Activated CD4-positive, alpha-beta T cell treated with anti-CD3 and anti-CD28 coated beads, Interleukin-2, amount 10 ng/mL, durations not matched to agents 7 days and 5 days (primary cell): ENCODE measurements at places on chromosomes 13 and 19. TPM values are rescaled to one million over a fixed set of nuclear protein-coding genes. Genes with fewer than 3 reads are reported as not detected.
A peak's percentile ranks its signal among the peaks of the same experiment; 100 is the strongest.

The MBNL2 gene
- total RNA-seq: 15.5 TPM

- H3K4me1 ChIP-seq: no peaks in the 10 kb centered on the region
- no peak overlapping the region for H3K4me3 ChIP-seq
- DNase-seq: no peak
- H3K27me3 ChIP-seq: no peaks in the 10 kb centered on the region
Observed at GRCh38 chr13:32212421-32212820, 102.7 kb downstream of the ZAR1L start.

DNA sequence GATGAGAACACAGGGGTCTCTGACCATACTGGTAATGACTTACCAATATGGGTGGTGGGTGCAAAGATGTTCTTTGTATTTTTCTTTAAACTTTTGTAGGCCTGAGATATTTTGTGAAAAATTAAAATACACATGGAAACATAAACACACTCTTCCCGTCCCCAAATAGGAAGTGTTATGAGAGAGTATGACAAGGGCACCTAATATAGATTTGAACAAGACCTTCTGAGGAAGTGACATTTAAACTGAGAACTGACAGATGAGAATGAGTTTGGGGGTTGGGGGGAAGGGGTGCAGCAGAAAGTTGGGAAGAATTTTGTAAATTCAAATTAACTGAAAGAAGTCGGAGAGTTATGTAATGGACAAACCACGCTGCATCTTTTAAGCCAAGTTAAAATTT, 224.2 kb downstream of the RGCC start:
- no peak overlapping the region for H3K27ac ChIP-seq
- peaks cover 32% of the 10 kb centered on the region for H3K36me3 ChIP-seq
- no peaks in the 10 kb centered on the region for H3K27me3 ChIP-seq
- no peaks in the 10 kb centered on the region for H3K4me1 ChIP-seq

The TRPC4 gene
- total RNA-seq: not detected

- no peaks in the 10 kb centered on the region for H3K36me3 ChIP-seq
- no peaks in the 10 kb centered on the region for H3K4me1 ChIP-seq
- H3K27me3 ChIP-seq: no peaks in the 10 kb centered on the region
- H3K4me3 ChIP-seq: no peak overlapping the region
- no peak for DNase-seq
Observed at GRCh38 chr13:76164290-76164689, 528.2 kb downstream of the LMO7 start.

DNA sequence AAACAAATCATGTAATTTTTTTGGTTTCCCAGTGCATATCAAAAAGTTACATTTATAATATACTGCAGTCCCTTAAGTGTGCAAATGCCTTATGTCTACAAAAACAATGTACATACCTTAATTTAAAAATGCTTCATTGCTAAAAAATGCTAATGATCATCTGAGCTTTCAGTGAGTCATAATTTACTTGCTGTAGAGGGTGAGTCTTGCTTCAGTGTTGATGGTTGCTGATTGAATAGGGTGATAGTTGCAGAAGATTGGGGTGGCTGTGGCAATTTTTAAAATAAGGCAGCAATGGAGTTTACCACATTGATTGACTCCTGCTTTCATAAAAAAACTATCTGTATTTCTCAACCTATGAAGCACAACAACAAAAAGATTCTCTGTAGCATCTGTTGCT, 613.9 kb downstream of the TBC1D4 start:
- H3K36me3 ChIP-seq: no peaks in the 10 kb centered on the region
- no peaks in the 10 kb centered on the region for H3K27me3 ChIP-seq
- H3K4me1 ChIP-seq: no peaks in the 10 kb centered on the region
- H3K27ac ChIP-seq: no peak overlapping the region
- DNase-seq: no peak

DNA sequence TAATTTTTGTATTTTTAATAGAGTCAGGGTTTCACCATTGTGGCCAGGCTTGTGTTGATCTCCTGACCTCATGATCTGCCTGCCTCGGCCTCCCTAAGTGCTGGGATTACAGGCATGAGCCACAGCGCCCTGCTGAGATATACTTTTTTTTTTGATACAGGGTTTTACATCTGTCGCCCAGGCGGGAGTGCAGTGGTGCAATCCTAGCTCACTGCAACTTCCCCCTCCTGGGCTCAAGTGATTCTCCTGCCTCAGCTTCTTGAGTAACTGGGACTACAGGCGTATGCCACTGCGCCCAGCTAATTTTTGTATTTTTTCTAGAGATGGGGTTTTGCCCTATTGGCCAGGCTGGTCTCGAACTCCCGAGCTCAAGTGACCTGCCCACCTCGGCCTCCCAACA, 2.0 kb downstream of the COLGALT1 start:
- H3K27ac ChIP-seq: no peak overlapping the region
- peak overlapping the region; percentile 82 for H3K4me3 ChIP-seq
- peaks cover 22% of the 10 kb centered on the region for H3K4me1 ChIP-seq
- H3K36me3 ChIP-seq: peaks cover 29% of the 10 kb centered on the region
- H3K27me3 ChIP-seq: no peaks in the 10 kb centered on the region

GRCh38 chr13:39533651-39534150, 69.3 kb downstream of the LHFPL6 start:
- H3K4me3 ChIP-seq: no peak overlapping the region
- H3K27ac ChIP-seq: no peak overlapping the region
- H3K27me3 ChIP-seq: peaks cover 15% of the 10 kb centered on the region

The ZNF562 gene
- total RNA-seq: 19.7 TPM

DNA sequence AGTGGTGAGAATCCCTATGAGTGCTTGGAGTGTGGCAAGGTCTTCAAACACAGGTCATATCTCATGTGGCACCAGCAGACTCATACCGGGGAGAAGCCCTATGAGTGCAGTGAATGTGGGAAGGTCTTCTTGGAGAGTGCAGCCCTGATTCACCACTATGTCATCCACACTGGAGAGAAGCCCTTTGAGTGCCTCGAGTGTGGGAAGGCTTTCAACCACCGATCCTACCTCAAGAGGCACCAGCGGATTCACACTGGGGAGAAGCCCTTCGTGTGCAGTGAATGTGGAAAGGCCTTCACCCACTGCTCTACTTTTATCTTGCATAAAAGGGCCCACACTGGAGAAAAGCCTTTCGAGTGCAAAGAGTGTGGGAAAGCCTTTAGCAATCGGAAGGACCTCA, 18.7 kb upstream of the AURKC start:
- no peaks in the 10 kb centered on the region for H3K27me3 ChIP-seq
- no peak overlapping the region for H3K27ac ChIP-seq
- H3K4me1 ChIP-seq: no peaks in the 10 kb centered on the region
- H3K4me3 ChIP-seq: no peak overlapping the region

DNA sequence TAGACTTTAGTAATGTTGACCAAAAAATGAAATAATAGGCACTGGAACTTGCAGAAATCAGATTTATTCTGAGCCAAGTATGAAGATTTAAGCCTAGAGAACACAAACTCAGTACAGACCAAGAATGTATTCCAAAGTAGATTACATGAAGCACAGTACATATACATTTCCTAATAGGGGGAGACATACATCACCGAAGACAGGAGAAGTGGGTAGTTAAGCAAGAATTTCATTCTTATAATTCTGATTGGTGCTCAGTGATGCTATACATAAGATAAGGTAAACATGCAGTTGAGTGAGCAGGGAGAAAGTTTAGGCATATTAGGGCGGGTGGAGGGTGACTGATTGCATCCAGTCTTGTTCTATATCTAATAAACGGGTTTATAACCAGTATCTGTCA, 2218.8 kb downstream of the PCDH9 start:
- H3K36me3 ChIP-seq: no peaks in the 10 kb centered on the region
- H3K27ac ChIP-seq: no peak overlapping the region
- no peak for DNase-seq
- no peaks in the 10 kb centered on the region for H3K4me1 ChIP-seq
- no peak overlapping the region for H3K4me3 ChIP-seq

GRCh38 chr19:23116802-23117571, at the start of gene ZNF730:
TSS of gene ZNF730 (plus strand) at chr19:23117025. CDS start at chr19:23117174, 149 bp downstream.
- H3K27me3 ChIP-seq: no peaks in the 10 kb centered on the region
- peaks cover 3% of the 10 kb centered on the region for H3K4me1 ChIP-seq
- peaks cover 15% of the 10 kb centered on the region for H3K36me3 ChIP-seq
- DNase-seq: peak; percentile 82
- H3K27ac ChIP-seq: peak within 1 kb of the TSS; percentile 87
- H3K4me3 ChIP-seq: peak within 1 kb of the TSS; percentile 74

The CEBPA gene
- total RNA-seq: 0.10 TPM

DNA sequence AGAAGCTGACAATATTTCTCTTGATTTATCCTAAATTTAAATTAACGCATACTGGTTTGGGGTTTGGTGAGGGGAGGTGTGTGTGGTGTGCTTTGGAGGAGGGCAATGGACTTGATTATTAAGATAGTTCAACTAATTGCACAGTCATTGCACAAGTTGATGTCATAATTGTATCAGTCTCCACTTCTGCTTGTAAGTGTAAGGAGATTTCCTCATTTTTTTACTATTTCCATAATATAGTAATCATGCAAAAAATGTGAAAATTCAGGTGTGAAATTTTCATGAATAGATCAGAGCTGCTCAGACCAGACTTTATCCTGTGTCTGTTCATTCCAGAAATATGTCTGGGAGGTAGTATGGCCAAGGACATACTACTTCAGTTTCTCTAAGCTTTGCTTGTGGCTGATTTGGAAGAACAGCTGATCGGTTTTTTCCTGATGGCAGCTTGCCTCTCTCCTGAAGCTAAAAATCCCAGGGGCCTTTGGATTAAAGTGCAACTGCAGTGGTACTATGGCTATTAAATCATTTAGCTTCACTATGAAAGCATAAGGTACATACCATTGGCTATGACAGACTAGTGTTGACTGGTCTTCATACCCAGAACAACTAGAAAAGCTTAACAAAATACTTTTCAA, 201.8 kb upstream of the MIR17HG start:
- H3K4me1 ChIP-seq: no peaks in the 10 kb centered on the region
- DNase-seq: no peak
- no peak overlapping the region for H3K4me3 ChIP-seq
- H3K27me3 ChIP-seq: no peaks in the 10 kb centered on the region
- H3K36me3 ChIP-seq: no peaks in the 10 kb centered on the region

DNA sequence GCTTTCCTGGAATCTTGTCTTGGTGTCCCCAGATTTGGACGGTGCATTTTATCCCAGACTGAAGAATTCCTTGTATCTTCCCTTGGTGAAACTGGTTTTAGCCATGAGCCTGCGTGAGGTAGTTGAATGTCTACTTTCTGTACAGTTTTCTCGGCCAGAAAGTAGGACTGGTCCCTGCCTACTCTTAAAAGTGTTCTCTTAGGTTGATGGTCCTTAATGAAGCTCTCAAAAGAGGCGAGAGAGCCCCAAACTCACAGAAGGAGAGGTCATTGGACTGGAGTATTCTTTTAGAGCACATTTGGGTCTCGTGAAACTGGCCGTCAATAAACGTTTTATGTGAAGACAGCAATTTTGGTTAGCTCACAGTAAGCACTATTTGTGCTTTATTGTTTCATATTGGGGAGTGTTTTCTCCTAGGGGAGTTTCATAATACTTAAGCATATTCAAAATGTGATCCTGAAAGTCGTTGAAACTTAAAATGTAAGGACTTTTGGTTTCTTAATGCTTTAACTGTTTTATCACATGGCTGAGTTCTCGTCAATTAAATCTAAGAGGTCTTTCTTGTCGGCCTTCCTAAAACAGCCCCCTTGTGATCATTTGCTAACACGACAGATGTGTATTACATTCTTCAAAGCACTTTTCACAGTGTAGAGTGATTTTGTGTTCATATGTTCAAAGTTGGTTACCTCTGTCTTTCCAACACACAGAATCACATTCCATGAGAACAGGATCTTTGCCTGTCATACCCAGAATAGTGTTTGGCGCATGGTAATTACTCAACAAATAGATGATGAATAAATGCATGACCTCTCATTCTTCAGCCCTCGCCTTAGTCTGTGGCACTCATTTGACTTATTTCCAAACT, 889 bp downstream of the GTF2F2 start:
- no peaks in the 10 kb centered on the region for H3K36me3 ChIP-seq
- no peak overlapping the region for H3K4me3 ChIP-seq
- H3K4me1 ChIP-seq: peaks cover 8% of the 10 kb centered on the region
- H3K27me3 ChIP-seq: no peaks in the 10 kb centered on the region

GRCh38 chr13:31134039-31134711, 27.5 kb downstream of the HSPH1 start:
- no peak for DNase-seq
- H3K4me3 ChIP-seq: no peak overlapping the region
- no peaks in the 10 kb centered on the region for H3K27me3 ChIP-seq

GRCh38 chr19:40614622-40615411, 13.6 kb downstream of the LTBP4 start:
- H3K4me3 ChIP-seq: peak overlapping the region; percentile 91
- H3K4me1 ChIP-seq: peaks cover 58% of the 10 kb centered on the region
- no peaks in the 10 kb centered on the region for H3K27me3 ChIP-seq
- H3K27ac ChIP-seq: peak overlapping the region; percentile 93
- H3K36me3 ChIP-seq: peaks cover 13% of the 10 kb centered on the region

The CD33 gene
- 3.9 TPM for total RNA-seq

The ZNF816 gene
- 14.5 TPM for total RNA-seq

DNA sequence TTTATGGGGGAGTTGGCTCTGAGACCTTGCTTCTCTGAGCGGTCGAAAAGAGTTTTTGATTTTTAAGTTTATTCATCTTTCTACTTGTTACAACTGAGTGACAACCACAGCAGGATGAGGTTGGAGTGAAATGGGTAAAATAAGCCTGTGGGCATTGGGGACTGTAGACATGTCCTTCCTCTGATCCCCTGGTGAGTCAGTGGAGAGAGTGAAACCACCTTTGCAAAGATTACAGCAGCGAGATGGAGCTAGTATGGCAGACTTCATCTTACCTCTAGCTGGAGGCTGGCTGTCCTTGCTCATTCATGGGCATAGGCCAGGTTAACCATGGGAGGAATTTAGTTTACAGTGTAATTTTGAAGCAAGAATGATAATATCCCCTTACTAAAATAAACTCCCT, 30.9 kb upstream of the PSG9 start:
- H3K27ac ChIP-seq: no peak overlapping the region
- H3K27me3 ChIP-seq: peaks cover 8% of the 10 kb centered on the region
- no peak for DNase-seq
- no peak overlapping the region for H3K4me3 ChIP-seq
- no peaks in the 10 kb centered on the region for H3K4me1 ChIP-seq
- H3K36me3 ChIP-seq: no peaks in the 10 kb centered on the region

DNA sequence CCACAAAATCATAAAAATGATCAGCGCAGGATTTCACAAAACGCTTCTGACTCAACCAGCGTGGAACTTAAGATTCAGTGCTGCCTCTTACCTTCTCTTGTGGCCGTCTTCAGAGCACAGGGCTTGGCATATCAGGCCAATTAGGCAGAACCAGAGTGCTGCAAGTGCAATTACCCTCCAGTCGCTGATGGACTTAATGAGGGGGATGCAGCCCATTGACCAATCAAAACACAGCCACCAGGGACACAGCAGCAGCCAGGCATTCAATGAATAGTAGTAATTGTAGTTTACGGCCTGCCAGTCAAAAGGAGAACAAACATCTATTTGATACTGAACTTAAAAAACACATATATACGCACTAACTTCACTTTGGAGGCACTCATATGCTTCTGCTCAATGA, 38.2 kb downstream of the TMTC4 start:
- no peak overlapping the region for H3K27ac ChIP-seq
- H3K36me3 ChIP-seq: peaks cover 56% of the 10 kb centered on the region
- H3K4me3 ChIP-seq: no peak overlapping the region
- no peak for DNase-seq
- H3K27me3 ChIP-seq: no peaks in the 10 kb centered on the region

GRCh38 chr13:99227331-99227900, 26.8 kb downstream of the UBAC2 start:
- H3K27me3 ChIP-seq: no peaks in the 10 kb centered on the region
- peak; percentile 5 for DNase-seq
- H3K36me3 ChIP-seq: peaks cover 50% of the 10 kb centered on the region

GRCh38 chr19:48510421-48511268, 990 bp downstream of the LMTK3 start:
- H3K36me3 ChIP-seq: no peaks in the 10 kb centered on the region
- peak overlapping the region; percentile 66 for H3K27ac ChIP-seq
- peaks cover 23% of the 10 kb centered on the region for H3K4me1 ChIP-seq
- peak; percentile 83 for DNase-seq

GRCh38 chr13:51318015-51318414, 21.5 kb upstream of the SERPINE3 start:
- H3K4me1 ChIP-seq: no peaks in the 10 kb centered on the region
- no peak for DNase-seq
